Endothelial cell of umbilical vein (primary cell): ENCODE measurements at places on chromosomes 3 and 15. TPM values are rescaled to one million over a fixed set of nuclear protein-coding genes. Genes with fewer than 3 reads are reported as not detected.
A peak's percentile ranks its signal among the peaks of the same experiment; 100 is the strongest.

- DNase-seq = no peak
- H3K27ac ChIP-seq = no peak overlapping the region
- H3K4me1 ChIP-seq = peaks cover 12% of the 10 kb centered on the region
- no peak overlapping the region for H3K4me3 ChIP-seq
- H3K27me3 ChIP-seq = peaks cover 11% of the 10 kb centered on the region
- H3K36me3 ChIP-seq = no peaks in the 10 kb centered on the region
Observed at GRCh38 chr3:115660646-115661337, 37.5 kb downstream of the GAP43 start.

DNA sequence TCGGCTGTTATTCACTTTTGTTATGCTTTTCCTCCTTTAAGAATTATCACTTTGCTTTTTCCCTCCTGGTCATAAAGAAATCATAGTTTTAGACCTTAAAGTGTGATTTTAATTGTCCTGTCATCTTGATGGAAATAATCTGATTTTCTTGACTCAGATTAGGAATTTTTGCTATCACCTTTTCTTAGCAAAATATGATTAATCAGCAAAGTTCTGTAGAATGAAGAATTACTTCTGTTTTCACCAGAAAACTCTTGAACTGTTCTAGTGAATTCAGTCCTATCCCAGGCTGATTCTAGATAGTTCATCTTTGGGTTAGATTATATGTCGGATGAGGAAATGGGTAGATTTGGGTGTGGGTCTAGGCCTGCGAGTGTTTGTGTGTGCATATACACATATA, 12.2 kb downstream of the CMSS1 start:
- DNase-seq = no peak
- peaks cover 19% of the 10 kb centered on the region for H3K4me1 ChIP-seq
- H3K4me3 ChIP-seq = no peak overlapping the region
- H3K36me3 ChIP-seq = no peaks in the 10 kb centered on the region
- H3K27ac ChIP-seq = no peak overlapping the region

GRCh38 chr3:132867956-132868355, 145.7 kb upstream of the NPHP3 start:
- no peak overlapping the region for H3K27ac ChIP-seq
- H3K36me3 ChIP-seq = no peaks in the 10 kb centered on the region
- no peak overlapping the region for H3K4me3 ChIP-seq
- no peaks in the 10 kb centered on the region for H3K4me1 ChIP-seq

CTXN2 gene
- total RNA-seq = 0.14 TPM in 1 of 2 replicates, not detected in the other

DNA sequence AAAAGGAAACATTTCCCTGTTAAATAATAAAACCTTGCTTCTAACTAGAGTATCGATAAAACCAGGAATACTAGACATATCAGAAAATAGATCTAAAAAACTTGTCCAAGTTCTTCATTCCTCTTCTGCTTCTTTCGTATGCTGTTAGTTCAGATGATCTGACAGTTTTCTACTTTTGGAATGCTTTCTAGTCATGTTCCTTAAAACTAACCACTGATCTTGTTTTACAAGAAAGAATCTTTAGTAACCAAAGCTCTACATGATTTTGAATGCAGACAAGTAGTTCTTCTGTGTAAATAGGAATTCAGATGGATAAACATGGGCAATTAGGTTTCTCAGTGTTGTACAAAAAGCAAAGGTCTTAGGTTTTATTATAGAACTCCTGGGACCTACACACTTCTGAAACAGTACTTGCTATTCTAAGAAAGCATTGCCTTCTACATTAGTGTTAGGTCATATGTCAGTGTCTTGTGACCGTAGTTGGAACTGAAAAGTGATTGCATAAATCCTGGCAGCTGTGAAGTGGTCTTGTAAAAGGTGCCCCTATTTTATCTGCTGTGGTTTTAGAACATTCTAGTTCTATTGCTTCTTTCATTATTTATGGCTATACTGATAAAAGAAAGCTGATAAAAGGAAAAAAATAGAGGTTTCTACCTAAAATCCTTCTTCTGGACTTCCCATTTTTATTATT, 40.7 kb downstream of the SNRK start:
- H3K4me3 ChIP-seq = no peak overlapping the region
- H3K27me3 ChIP-seq = no peaks in the 10 kb centered on the region
- no peak overlapping the region for H3K27ac ChIP-seq
- peak; percentile 23 for DNase-seq
- no peaks in the 10 kb centered on the region for H3K36me3 ChIP-seq
- peaks cover 9% of the 10 kb centered on the region for H3K4me1 ChIP-seq

DNA sequence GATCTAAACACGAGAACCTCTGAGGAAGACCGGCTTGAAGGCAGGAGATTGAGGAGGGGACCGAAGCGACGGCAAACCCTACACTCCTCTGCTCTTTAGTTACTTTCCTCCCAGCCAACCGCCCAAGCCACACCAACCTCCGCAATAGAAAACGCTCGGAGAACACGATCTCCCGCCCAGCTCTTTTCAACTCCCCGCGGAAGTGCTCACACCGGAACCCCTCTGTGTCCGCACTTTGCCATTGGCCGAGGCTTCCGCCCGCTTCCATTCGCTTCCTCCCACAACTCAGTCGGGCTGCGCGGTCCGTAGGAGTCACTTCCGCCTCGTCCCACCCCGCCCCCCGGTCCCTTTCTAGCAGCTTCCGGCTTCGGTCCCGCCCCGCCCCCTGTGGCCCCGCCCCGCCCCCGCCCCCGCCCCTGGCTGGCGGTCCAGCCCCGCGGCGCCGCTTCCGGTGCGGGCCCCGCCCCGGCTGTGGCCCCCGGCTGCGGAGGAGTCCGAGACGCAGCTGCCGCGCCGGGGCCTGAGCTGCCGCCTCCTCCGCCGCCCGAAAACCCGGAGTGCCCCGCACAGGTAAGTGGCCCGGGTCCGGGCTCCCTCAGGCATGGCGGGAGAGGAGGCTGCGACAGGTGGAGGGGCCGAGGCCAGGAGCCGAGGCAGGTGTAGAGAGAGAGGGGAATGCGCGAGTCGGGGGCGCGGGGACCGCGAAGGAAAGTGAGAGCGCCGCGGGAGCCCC, at the start of gene ARID3B:
Gene ARID3B, plus strand, starts transcription at position 460 of the 733 bp plus-strand sequence. CDS start 2,717 bp downstream, outside the sequence.
- peak within 1 kb of the TSS; percentile 67 for H3K27ac ChIP-seq
- DNase-seq = peak; percentile 94
- no peaks in the 10 kb centered on the region for H3K27me3 ChIP-seq
- H3K4me1 ChIP-seq = peaks cover 17% of the 10 kb centered on the region
- no peaks in the 10 kb centered on the region for H3K36me3 ChIP-seq

GRCh38 chr3:147007736-147008245, 398.6 kb downstream of the ZIC4 start:
- no peaks in the 10 kb centered on the region for H3K27me3 ChIP-seq
- H3K36me3 ChIP-seq = no peaks in the 10 kb centered on the region
- H3K4me3 ChIP-seq = no peak overlapping the region
- DNase-seq = no peak
- H3K27ac ChIP-seq = no peak overlapping the region
